Stimulated activated naive B cell treated with anti-CD40 and anti-IgM and Interleukin-4, amounts not matched to agents 10 μg/mL and 1 μg/mL and 100 μg/mL, for 72 hours (primary cell): ENCODE measurements at places on chromosomes 13 and 19.

DNA sequence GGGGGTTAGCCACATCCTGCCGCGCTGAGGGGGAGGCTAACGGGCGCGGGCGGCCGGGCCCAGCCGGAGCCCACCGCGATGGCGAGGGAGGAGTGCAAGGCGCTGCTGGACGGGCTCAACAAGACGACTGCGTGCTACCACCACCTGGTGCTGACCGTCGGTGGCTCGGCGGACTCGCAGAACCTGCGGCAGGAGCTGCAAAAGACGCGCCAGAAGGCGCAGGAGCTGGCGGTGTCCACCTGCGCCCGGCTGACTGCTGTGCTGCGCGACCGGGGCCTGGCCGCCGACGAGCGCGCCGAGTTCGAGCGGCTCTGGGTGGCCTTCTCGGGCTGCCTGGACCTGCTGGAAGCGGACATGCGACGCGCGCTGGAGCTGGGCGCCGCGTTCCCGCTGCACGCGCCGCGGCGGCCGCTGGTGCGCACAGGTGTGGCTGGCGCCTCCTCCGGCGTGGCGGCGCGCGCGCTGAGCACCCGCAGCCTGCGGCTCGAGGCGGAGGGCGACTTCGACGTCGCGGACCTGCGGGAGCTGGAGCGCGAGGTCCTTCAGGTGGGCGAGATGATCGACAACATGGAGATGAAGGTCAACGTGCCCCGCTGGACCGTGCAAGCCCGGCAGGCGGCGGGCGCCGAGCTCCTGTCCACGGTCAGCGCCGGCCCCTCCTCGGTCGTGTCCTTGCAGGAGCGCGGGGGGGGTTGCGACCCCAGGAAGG lies 692 bp downstream of the RGS9BP start:
- H3K36me3 ChIP-seq, result no peaks in the 10 kb centered on the region
- peaks cover 13% of the 10 kb centered on the region for H3K27me3 ChIP-seq
- no peak for DNase-seq
- H3K27ac ChIP-seq, result peak overlapping the region; percentile 81

DNA sequence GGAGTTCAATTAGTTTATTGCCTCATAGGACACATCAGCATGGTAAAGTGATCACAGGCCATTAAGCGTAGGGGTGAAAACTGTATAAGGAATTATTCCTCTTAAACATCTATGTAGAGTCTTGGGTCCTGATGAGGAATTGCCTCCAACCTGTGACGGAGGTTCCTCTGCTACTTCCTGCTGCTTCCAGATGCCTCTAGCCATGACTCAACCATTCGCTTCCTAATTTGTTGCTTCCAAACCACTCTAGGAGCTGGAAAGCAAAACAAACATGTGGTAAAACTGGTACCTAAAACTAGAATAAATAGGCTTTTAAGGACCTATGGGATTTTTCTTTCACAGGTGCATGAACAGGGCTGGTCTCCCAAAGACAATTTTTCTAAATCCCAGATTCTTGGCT lies 253.8 kb downstream of the KLF12 start:
- H3K4me1 ChIP-seq, result peaks cover 14% of the 10 kb centered on the region
- H3K27me3 ChIP-seq, result no peaks in the 10 kb centered on the region
- peaks cover 25% of the 10 kb centered on the region for H3K36me3 ChIP-seq
- DNase-seq, result no peak

- DNase-seq, result no peak
- H3K36me3 ChIP-seq, result no peaks in the 10 kb centered on the region
- H3K27ac ChIP-seq, result no peak overlapping the region
- no peaks in the 10 kb centered on the region for H3K4me1 ChIP-seq
- no peak overlapping the region for H3K4me3 ChIP-seq
- peaks cover 3% of the 10 kb centered on the region for H3K27me3 ChIP-seq
These were observed 131.5 kb upstream of the SPACA7 start for GRCh38 chr13:112244495-112245177.

DNA sequence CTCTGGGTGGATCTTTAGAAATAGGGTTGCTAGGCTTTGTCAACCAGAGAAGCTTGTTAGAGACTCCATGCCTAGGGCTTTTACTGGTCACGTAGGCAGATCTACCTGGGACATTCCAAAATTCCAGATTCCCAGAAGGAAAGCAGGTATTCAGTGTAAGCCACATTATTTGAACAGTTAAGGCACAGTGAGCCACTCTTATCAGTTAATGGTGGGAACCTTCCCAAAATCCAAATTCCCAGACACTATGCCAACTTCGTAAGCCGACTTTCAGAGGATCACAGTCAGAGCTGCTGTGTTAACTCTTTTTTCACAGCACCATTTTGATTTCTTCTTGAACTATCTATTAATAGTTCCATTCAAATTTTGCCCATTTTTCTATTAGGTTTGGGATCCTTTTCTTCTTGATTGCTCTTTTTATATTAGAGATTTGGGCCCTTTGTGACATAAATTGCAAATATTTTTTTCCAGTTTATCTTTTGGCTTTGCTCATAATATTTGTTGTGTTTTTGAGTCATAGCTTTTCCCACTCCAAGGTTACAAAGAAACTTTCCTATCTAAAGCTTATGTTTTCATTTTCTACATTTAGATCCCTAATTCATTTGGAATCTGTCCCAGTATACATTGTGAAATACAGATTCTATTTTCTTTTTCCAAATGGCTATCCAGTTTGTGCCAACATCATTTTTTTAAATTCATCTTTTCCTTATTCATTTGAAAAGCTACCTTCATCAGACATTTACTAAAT lies 77.3 kb downstream of the DHRS12 start:
- peaks cover 2% of the 10 kb centered on the region for H3K4me1 ChIP-seq
- no peak for DNase-seq
- no peaks in the 10 kb centered on the region for H3K27me3 ChIP-seq
- peaks cover 18% of the 10 kb centered on the region for H3K36me3 ChIP-seq
- H3K27ac ChIP-seq, result no peak overlapping the region

GRCh38 chr19:42440357-42441048 lies 2.2 kb downstream of the CXCL17 start:
- H3K4me1 ChIP-seq, result peaks cover 11% of the 10 kb centered on the region
- H3K27ac ChIP-seq, result no peak overlapping the region
- H3K36me3 ChIP-seq, result no peaks in the 10 kb centered on the region

- H3K4me3 ChIP-seq, result no peak overlapping the region
- no peak for DNase-seq
- H3K4me1 ChIP-seq, result peaks cover 5% of the 10 kb centered on the region
- H3K27ac ChIP-seq, result no peak overlapping the region
- no peaks in the 10 kb centered on the region for H3K27me3 ChIP-seq
- H3K36me3 ChIP-seq, result peaks cover 45% of the 10 kb centered on the region
These were observed 13.1 kb upstream of the ADPRHL1 start for GRCh38 chr13:113466383-113466782.

DNA sequence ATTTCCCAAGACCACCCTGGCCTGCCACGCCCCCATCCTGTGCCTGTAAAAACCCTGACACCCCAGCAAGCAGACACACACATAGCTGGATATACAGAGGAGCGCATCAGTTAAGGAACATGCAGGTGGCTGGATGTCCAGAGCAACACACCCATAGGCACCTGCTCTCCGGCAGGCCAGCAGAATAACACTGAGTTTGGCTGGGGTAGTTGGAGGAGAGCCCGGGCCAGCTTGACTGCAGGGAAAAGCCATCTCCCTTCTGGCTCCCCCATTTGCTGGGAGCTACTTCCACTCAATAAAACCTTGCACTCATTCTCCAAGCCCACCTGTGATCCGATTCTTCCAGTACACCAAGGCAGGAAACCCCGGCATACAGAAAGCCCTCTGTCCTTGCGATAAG lies 8.9 kb downstream of the RASL11A start:
- peaks cover 11% of the 10 kb centered on the region for H3K27me3 ChIP-seq
- peaks cover 10% of the 10 kb centered on the region for H3K4me1 ChIP-seq
- H3K4me3 ChIP-seq, result no peak overlapping the region
- no peak for DNase-seq

DNA sequence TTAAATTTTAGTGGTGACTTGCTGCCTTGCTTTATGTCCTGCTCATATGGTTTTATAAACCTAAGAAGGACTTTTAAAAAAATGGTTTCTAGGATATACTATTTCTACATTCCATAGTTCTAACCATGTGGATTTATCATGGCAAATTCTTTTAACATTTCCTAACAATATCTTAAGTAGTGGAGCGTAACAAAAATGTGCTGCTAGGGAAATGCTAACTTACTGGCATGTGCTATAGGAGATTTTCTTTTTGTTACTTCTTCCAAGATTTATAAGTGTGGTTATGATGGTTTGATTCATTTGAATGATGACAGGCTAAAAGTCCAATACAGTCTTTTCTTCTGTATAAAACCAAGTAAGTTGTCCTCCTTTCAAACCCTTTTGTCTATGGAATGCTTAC lies 713.7 kb downstream of the SLITRK1 start:
- no peaks in the 10 kb centered on the region for H3K27me3 ChIP-seq
- H3K4me3 ChIP-seq, result no peak overlapping the region
- no peak overlapping the region for H3K27ac ChIP-seq
- no peaks in the 10 kb centered on the region for H3K36me3 ChIP-seq
- H3K4me1 ChIP-seq, result no peaks in the 10 kb centered on the region

GRCh38 chr13:104372095-104372655 lies 1306.0 kb upstream of the SLC10A2 start:
- no peak for DNase-seq
- no peaks in the 10 kb centered on the region for H3K27me3 ChIP-seq
- H3K4me1 ChIP-seq, result no peaks in the 10 kb centered on the region
- H3K36me3 ChIP-seq, result no peaks in the 10 kb centered on the region

GRCh38 chr13:109565877-109566276 lies 220.5 kb downstream of the IRS2 start:
- H3K27me3 ChIP-seq, result no peaks in the 10 kb centered on the region
- no peak for DNase-seq
- H3K4me1 ChIP-seq, result peaks cover 2% of the 10 kb centered on the region
- H3K27ac ChIP-seq, result no peak overlapping the region

GRCh38 chr13:79392882-79393563 lies 13.0 kb downstream of the RBM26 start:
- H3K4me3 ChIP-seq, result peak overlapping the region; percentile 21
- peak overlapping the region; percentile 80 for H3K27ac ChIP-seq
- no peak for DNase-seq
- peaks cover 33% of the 10 kb centered on the region for H3K4me1 ChIP-seq

GRCh38 chr13:113394339-113394640 lies 30.4 kb upstream of the GRTP1 start:
- peaks cover 3% of the 10 kb centered on the region for H3K27me3 ChIP-seq
- H3K4me3 ChIP-seq, result peak overlapping the region; percentile 51
- no peak overlapping the region for H3K27ac ChIP-seq
- peaks cover 5% of the 10 kb centered on the region for H3K4me1 ChIP-seq

- H3K27me3 ChIP-seq, result no peaks in the 10 kb centered on the region
- peaks cover 98% of the 10 kb centered on the region for H3K4me1 ChIP-seq
- H3K4me3 ChIP-seq, result no peak overlapping the region
- H3K27ac ChIP-seq, result no peak overlapping the region
- DNase-seq, result no peak
These were observed 37.2 kb downstream of the STK24 start for GRCh38 chr13:98539666-98540065.

GRCh38 chr13:33639158-33639557 lies 178.8 kb upstream of the RFC3 start:
- no peak overlapping the region for H3K4me3 ChIP-seq
- H3K36me3 ChIP-seq, result no peaks in the 10 kb centered on the region
- DNase-seq, result no peak
- H3K27ac ChIP-seq, result no peak overlapping the region
- H3K27me3 ChIP-seq, result no peaks in the 10 kb centered on the region
- peaks cover 6% of the 10 kb centered on the region for H3K4me1 ChIP-seq

- no peak for DNase-seq
- H3K36me3 ChIP-seq, result peaks cover 3% of the 10 kb centered on the region
- H3K4me1 ChIP-seq, result peaks cover 87% of the 10 kb centered on the region
- H3K27me3 ChIP-seq, result no peaks in the 10 kb centered on the region
These were observed 20.4 kb downstream of the MYCBP2 start for GRCh38 chr13:77306458-77306857.

DNA sequence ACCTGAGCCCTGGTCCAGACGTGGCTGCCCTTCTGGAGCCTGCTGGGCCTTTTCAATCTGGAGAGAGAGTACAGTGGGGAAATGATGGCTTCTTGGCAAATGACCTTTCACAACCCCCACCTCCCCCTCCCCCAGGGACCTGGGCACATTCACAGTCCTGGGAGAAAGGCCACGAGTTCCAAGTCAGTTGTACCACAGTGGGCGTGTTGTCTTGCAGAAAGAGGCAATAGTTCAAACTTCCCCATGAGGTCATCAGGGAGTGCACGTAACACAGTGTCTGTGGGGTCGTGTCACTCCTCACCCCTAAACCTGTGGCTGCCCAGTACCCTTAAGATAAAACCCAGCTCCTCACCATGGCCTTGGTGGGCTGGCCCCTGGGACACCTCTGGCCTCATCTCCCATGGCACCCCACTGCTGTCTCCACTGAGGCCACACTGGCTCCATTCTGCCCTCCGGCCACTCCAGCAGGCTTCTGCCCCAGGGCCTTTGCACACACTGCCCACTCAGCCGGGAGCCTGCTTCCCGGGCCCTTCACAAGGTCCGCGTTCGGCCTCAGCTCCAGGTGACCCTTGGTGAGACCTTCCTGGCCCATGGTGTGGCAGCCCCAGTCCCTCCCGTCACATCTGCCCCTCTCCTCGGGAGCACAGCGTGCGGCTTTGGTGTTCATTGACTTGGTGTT lies 13.3 kb downstream of the PLIN4 start:
- peaks cover 12% of the 10 kb centered on the region for H3K4me1 ChIP-seq
- H3K27ac ChIP-seq, result no peak overlapping the region
- DNase-seq, result no peak
- no peaks in the 10 kb centered on the region for H3K27me3 ChIP-seq
- H3K4me3 ChIP-seq, result no peak overlapping the region

DNA sequence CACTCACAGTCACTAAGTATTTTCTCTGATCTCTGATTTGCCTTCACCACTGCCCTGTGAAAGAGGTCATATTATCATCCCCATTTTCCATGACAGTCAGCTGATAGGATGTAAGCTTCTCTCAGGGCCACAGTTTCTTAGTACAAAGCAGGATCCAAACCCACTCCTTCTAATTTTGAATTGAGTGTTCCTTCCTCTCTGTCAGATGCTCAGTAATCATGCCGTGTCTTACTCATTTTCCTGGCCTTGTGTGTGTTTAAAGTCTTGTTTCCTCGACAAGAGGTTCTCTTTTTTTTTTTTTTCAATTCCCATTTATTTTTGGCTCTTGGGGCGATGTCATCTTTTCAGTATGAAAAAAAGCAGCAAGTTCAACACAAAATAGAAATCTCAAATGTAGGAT lies 72.3 kb downstream of the NAA16 start:
- H3K4me3 ChIP-seq, result no peak overlapping the region
- no peak overlapping the region for H3K27ac ChIP-seq
- no peaks in the 10 kb centered on the region for H3K4me1 ChIP-seq
- DNase-seq, result no peak

DNA sequence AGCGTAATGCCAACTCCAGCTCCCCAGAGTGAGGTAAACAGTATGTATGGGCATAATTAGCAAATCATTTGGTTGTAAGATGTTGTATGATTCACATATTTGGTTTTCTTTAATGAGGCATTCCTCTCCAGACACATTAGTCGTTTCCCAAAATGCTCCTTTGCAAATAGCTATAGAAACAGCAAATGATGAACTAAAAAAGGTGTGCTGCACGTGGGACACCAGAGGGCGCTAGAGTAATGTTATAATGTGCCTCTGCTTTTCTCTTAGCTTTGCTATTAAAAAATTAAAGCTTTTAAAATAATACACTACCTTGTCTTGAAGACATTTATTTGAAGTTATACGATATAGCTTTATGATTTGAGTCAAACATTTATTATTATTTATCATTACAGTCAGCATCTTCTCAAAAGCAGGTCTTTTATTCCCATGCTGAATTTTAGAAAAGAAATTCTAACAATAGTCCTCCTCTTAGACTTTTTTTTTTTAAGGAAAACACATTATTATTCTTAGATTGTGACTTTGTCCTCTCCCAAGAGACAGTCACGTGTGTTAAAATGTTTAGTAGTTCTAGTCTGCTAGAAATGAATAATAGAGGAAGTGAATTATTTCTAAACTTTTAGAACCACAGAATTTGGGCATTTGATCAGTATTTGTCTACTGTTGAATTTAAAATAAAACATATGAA lies 121.6 kb upstream of the FRY start:
- peak; percentile 11 for DNase-seq
- no peak overlapping the region for H3K4me3 ChIP-seq
- H3K36me3 ChIP-seq, result no peaks in the 10 kb centered on the region
